ENCODE measurements at places on chromosomes 5 and 9. TPM values are rescaled to one million over a fixed set of nuclear protein-coding genes. Genes with fewer than 3 reads are reported as not detected.

DNA sequence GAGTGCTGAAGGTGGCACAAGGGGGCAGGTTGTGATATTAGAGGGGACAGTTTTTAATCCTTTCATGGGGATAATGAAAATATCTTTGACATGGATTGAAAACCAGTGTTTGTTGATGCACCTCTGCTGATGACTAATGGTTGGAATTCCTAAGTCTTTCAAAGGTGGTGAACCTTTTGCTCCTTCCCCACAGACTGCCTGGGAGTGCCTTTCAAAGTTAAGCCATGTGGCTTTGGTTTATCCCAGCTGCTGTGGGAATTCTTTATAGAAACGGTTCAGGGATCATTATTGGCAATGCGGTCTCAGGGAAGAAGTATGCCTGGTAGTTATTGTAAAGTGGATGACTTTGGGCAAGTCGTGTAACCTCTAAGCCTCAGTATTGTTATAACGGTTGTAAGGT lies 45.7 kb downstream of the PIP5K1B start:
- DNase-seq, result peak; percentile 6

DNA sequence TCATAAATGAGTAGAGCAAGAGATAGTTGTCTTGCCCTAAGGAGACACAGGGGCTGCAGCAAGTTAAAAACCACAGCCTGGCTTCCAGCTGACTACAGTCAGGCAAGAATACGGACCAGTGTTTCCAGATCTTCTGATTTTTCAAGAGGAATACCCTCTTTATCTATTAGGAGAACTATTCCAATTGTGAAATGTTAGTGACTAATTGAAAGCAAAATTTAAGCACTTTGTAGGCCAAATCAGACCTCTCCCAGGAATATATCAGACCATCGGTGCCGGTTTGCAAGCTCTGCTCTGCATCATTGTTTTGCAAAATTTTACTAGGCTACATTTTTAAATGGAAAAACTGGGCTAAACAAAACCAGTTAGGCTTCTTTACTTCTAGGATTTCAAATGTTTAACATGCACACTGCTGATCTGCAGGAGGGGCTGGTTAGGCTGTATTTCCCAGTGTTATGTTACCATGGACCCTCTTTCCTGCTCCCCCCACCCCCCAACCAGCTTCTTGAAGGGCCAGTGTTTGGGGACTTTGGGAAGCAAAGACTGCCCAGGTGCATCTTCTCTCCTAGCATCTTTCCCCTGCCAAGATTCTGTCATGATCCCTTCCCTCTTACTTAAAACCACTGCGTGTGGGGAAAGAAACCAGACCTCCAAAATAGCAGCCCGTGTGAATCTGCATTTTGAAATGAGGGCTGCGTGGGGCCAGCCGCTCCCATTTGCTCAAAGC lies 1.1 kb upstream of the ARSI start:
- no peak for DNase-seq

GRCh38 chr5:124923131-124923530 lies 176.7 kb upstream of the ZNF608 start:
- DNase-seq, result no peak

DNA sequence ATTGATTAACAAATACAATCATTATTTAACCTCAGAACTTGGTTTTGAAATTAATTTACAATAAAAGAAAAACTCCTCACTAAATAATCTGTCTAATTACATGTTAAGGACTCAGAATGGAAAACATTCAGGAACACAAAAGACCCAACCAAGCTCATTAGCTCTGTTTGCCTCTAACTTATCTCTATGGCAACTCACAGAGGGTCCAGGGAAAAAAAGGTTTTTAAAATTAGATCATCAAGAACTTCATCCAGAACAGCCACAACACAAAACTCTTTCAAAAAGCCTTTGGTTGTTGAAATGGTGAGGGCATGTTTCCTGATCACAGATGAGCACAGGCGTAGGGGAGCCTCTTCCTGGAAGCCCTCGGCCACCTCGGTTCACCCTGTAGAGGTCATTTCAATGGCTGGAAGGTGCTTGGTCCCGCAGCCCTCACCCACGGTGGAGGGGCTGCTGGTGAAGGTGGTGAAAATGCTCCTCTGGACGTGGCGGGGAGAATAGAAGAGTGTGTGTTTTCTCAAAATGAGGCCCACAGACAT lies 17.2 kb upstream of the TCF7 start:
- DNase-seq, result no peak

DNA sequence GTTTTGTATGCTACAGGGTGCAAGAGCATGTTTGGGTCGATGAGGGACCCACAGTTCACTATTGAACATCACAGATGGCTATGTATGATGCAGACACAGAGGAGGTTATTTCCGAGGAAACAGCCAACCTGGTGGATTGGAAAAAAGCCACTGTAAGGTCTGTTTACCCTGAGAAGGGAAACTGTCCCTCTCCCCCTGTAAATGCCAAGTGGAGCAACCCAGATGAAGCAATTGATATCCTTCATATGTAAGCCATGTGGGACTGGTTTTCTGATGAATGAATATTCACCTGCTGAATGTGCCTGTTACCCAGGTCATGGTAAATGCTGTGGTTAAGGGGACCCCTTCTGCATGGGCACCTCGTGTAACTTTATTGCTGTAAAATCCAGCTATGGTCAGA lies 14.8 kb upstream of the CTSV start:
- no peak for DNase-seq

DNA sequence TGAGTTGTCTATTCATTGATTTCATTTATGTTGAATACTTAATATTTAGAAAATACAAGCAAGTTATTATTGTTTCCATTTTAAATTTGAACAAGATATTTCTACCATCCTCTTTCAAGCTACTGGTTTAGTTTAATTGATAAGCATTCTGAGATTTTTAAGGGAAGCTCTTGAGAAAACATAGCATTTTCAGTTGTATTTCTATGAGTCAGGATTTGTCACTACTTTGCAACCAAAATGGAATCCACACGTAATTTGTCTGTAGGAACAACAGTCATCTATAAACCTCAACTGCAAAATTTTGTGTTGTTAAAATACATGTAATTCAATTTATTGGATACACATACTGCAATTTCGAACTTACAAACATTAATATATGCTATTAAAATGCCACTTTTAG lies 74.0 kb downstream of the PRR16 start:
- DNase-seq, result peak; percentile 55

- peak; percentile 33 for DNase-seq
Observed at GRCh38 chr5:139658928-139659667, 10.9 kb downstream of the CXXC5 start.

DNA sequence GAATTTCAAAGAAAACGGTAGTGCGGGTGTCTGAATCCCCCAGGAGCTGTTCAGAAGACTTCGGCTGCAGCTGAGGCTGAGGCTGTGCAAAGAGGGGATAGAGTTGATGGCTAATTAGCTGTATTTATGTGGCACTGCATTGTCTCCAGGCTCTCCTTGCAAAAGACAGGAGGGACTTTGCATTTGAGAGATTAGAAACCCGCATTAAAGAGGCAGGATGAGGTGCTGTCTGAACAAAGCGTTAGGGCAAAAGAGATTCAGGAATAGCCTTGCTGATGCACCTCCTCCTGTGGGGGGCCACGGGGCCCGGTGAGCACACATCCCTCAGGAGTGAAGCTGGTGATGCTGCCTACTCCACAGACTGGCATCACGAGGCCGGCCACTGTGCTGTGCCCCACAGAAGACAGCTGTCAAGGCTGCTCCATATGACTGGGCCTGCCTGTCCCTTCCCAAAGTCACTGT lies 343.6 kb upstream of the DAP start:
- DNase-seq, result no peak

The CXCL14 gene
- not detected for total RNA-seq
